Hindlimb muscle (tissue), 1 donor: ENCODE measurements at places on chromosomes 4 and X.
A peak's percentile ranks its signal among the peaks of the same experiment; 100 is the strongest.

GRCh38 chr4:165386328-165386727 lies 7.5 kb downstream of the CPE start:
- DNase-seq, result no peak

GRCh38 chr4:82063017-82063416 lies 310.8 kb downstream of the HNRNPD start:
- DNase-seq, result no peak

DNA sequence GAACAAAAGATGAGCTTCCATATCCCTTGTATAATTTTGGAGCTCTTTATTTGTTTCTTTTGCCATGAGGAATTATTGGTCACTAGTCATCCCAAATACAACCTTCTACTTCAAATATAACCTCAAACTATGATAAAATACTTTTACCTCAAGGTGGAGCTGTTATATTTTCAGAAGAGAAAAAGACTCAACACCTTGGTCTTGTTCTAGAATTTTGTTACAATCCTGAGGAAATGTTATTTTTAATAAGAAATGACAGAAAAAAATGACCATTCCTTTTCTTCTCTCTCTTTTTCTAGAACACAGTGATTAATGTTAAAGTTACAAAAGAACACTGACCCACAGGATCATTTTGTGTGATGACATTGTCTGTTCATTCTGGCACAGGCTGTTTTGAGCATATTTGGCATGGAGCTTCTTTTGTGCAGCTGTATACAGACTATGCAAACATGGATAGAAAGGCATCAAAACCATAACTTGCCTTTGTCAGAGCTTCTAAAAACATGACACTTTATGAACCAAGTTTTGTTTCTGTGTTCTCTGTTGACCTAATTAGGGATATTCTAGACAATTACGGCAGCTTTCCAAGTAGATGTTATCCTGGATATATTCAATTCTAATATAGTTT lies 159.6 kb upstream of the CTSO start:
- no peak for DNase-seq

DNA sequence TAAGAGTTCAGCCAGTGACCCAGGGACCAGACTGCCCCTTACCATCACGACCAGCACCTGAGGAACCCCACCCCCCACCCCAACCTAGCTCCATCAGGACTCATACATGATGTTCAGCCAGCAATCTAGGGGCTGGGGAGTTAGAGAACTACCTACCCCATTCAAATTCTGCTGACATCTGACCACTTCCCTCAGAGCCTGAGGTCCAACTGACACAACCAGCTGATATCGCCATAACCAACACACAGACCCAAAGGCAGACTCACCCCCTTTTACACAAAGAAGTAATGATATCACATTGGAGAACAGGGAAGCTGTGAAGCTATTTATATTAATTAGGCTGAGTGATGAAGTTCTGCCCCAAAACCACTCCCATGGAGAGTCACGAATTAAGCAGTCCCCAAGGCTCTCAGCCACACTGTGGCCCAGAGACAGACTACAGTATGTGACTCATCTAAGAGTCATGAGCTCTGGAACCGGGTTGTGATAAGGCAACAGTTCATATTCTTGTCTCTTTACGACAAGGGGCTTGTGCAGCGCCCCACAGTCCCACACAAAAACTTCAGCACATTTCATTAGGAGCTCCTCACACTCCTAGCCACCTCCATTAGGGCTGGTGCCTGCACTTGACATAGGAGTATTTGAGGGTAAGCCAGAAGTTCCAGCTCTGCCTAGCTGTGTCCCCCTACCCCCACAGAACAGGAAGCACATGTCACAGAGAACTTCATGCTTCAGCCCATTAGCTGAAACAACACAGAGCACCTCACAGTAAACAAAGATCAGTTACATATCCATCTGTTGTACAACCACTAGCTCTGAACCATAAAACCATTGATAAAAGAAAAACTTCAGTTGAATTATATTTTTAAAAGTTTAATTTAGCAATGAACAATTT lies 184.7 kb upstream of the ZCCHC13 start:
- no peak for DNase-seq

DNA sequence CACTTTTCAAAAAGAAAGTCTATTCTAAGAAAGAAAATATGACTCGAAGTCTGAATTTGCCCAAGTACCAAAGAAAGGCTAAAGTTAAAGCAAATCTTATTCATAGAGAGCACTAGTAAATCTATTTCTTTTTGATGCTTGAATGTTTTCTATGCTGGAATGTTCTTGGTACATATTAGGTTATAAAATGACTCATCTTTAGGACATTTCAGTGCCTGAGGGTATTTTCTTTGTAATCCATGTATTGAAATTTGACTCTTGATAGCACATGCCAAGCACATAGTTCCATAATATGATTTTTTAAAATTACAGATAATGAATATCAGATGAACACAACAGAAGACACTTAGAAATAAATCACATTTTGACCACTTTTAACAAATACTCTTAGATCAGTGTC lies 232.8 kb downstream of the TRIML1 start:
- DNase-seq, result no peak

GRCh38 chrX:139077281-139078250 lies 366.0 kb upstream of the FGF13 start:
- no peak for DNase-seq

DNA sequence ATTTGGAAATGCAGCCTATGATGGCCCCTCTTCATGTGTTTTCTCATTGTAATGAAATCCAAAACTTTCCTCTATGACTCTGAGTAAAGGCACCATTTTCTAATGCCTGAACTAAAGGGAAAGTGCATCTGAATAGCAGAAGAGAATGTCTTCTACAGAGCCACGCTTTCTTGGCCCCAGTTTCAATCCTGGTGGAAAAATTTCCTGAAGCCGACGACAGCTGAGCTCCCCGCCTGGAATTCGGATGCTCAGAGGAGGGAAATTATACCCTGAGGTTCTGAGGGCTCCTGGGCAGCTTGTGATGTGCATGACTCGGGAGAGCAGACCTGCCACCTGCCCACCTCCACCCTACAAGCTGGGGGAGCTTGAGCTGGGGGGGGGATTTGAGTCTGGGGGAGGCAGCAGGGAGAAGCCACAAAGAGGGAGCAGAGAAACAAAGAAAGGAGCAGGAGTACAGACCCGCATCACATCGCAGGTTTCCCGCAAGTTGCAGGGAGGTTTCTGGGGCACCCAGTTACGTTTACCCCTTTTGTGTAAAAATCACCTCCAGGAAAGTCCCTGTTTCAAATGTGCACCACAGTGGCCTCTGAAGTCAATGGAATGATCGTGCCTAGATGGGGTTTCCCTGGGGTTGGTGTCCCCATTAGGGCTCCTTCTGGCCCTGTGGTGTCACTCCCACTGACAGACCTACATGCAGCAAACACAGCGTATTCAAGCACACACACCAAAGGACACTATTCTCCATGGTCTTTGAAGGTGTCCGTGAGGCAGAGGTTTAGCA lies 145.6 kb upstream of the RBPJ start:
- peak; percentile 83 for DNase-seq

GRCh38 chr4:83125738-83126141 lies 11.2 kb upstream of the PLAC8 start:
- no peak for DNase-seq

DNA sequence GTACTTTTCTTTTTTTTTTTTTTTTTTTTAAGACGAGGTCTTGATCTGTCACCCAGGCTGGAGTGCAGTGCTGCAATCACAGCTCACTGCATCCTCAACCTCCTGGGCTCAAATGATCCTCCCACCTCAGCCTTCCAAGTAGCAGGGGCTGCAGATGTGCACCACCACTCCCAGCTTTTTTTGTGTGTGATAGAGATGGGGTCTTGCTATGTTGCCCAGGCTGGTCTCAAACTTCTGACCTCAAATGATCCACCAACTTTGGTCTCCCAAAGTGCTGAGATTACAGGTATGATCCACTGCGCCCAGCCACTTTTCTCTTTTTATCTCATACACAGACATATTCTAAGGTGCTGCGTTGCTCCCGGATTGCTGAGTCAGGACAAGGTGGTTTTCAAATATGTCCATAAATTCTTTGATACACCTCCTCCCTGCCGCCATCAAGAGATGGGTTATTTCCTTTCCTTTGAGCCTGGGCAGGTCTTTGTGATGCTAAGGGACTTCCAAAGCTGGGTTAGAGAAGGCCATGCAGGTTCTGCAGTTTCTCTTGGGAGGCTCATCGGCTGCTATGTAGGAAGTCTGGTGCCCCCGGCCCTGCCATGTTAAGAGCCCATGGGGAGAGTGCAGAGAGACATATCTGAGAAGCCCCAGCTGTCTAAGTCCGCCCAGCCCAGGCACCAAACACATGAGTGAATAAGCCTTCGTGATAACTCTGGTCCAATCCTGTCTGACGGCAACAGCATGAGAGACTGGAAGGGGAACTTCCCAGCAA lies 8.4 kb upstream of the PLA2G12A start:
- no peak for DNase-seq

- DNase-seq, result no peak
Measured at GRCh38 chr4:100849319-100849718, 331.5 kb upstream of the EMCN start.

DNA sequence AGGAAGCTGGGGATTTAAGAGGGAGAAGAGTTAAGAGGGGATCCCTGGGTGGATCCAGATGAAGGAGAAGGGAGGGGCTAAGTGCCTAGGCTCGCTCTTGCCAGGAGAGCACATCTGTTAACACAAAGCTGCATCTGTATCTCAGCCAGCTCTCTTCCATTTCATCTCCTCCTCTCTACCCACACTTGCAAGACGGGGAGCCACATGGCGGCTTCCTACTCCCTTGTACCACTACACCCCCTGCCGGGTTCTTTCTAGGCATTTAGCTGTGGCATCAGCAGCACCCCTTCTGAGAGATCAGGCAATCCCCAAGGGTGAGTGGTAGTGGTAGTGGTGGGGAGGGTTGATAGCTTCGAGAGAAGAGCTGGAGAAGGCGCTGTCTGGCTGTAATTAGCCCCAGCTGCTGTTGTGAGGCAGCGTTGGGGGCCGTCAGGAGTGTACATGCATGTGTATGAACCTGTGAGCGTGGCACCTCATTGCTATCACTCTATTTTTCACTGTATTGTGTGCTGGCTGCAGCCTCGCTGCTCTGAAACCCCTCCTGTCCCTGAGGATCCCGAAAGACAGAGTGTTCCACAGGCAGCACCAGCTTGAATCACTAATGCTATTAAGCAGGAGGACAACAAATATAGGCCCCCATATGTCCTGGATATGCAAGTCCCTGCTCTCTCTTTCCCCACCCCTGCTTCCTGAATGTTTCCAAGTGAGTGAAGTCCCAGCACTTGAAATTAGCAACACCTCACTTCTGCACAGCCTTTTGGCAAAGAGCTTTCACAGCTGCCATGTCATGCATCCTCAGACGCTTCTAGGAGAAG lies 73.7 kb downstream of the RTL9 start:
- DNase-seq, result peak; percentile 23

DNA sequence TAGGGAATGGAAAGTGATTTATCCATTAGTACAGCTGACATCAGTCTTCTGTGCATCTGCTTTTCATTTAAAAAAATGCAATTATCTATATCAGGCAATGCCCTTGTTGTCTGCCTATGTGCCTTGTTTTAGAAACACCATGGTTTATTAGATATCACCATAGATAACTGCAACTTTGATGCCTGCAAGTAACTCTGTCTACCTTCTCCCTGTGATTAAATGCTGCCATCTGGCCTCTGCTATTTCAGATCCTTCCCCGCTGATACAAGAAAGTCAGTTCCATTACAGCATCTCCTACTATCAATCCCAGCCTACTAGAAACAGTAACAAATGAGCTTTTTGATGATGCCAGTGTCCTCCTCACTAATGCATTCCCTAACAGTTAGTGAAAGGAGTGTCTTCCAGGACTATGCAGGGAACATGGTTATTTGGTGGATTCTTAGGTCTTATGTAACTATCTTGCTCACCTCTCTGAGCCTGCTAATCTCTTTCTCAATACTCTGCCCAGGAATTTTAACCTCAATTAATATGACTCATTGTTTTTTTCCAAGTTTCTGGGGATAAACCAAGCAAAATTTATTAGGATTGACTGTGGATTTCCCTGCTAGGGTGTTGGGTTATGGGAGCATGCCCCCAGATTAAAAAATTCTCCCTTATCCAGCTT lies 444.9 kb downstream of the RAPGEF2 start:
- DNase-seq, result no peak

GRCh38 chrX:55710701-55711100 lies 6.8 kb upstream of the RRAGB start:
- no peak for DNase-seq

GRCh38 chr4:27011401-27011800 lies 150.8 kb downstream of the STIM2 start:
- no peak for DNase-seq

DNA sequence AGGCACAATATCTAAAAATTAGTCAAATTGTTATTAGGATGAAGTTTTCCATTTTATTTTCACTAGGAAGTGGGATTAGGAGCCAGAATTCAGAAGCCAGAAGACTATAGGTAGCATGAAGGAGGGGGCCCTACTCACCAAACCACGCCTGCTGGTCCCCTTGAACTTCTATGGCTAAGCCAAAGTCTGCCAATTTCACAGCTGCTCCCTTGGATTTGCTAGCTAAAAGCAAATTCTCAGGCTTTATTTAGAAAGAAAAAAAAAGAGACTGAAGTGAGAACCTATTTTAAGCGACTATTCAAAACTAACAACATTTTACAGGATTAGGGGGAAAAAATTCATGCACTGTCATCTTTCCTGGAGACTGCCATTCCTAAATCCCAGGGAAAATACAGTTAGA lies 224.3 kb downstream of the CAMK2D start:
- DNase-seq, result peak; percentile 35

GRCh38 chrX:11967986-11968869 lies 170.0 kb upstream of the FRMPD4 start:
- no peak for DNase-seq

GRCh38 chrX:41796577-41796976 lies 72.6 kb downstream of the GPR82 start:
- DNase-seq, result no peak

- DNase-seq, result no peak
Measured at GRCh38 chrX:11949291-11949690, 189.0 kb upstream of the FRMPD4 start.

- DNase-seq, result no peak
Measured at GRCh38 chr4:77599378-77599777, 6.2 kb upstream of the CXCL13 start.

DNA sequence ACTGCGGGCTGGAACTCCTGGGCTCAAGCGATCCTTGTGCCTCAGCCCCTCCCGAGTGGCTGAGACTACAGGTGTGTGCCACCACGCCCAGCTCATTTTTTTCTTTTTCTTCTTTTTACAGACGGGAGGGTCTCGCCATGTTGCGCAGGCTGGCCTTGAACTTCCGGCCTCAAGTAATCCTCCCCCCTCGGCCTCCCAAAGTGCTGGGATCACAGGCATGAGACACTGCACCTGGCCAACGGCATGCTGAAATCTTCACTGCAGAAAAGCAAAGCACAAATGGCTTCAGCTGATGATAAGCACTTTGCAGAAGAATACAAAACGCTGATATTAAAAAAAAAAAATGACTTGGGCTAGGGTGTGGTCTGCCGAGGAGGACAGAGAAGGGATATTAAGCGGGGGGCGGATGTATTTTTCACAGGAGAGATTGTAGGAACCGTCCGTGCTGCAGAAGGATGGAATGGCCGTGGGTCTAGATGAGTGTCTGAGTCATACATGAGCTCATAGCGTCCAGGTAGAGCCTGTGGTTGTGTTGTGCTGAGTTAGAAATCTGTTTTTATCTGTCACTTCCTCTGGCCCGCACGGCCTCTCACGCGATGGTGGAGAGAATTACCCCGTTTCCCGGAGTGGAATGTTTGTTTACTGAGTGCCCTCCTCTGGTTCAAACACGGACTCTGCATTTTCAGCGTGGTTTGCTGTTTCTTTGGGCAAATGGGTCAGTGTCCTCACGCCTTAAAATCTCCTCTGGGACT lies 8.5 kb upstream of the AKAP17A start:
- no peak for DNase-seq

- no peak for DNase-seq
Measured at GRCh38 chr4:113635739-113636437, 125.7 kb downstream of the CAMK2D start.
